ENCODE measurements at places on chromosomes 5 and 9.

DNA sequence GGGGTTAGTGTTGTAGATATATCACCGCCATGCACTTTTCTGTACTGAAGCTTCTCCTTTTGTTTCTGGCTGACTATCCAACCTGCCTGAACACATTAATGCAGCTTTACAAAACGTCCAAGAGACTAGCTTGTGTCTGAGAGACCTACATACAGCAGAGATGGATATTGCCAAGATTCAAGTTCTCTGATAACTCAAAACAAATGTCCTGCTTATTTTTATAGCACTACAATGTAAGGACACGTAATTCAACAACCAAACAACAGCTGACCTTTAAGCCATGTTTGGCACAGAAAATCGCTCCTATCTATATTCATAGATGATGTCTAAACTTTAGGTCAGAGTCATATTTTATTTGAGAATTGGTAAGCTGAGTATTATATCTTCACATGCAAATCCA, 76.2 kb upstream of the NTRK2 start:
- DNase-seq, result no peak

- DNase-seq, result no peak
Observed at GRCh38 chr9:117875886-117876285, 171.7 kb downstream of the TLR4 start.

DNA sequence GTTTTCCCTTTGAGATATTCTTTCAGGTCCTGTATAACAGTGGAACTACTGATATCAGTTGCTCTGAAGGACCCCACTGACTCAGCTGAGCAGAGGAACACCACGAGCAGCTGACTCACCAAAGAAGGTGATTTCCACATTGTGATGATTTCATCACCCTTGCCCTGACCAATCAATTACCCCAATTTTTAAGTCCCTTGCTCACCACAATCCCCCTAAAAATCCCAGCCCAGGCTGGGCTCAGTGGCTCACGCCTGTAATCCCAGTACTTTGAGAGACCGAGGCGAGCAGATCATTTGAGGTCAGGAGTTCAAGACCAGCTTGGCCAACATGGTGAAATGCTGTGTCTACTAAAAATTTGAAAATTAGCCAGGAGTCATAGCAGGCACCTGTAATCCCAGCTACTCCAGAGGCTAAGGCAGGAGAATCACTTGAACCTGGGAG, 125.3 kb upstream of the ABCA1 start:
- DNase-seq, result peak; percentile 47

GRCh38 chr5:165224366-165225045, 1719.1 kb downstream of the MAT2B start:
- DNase-seq, result no peak

DNA sequence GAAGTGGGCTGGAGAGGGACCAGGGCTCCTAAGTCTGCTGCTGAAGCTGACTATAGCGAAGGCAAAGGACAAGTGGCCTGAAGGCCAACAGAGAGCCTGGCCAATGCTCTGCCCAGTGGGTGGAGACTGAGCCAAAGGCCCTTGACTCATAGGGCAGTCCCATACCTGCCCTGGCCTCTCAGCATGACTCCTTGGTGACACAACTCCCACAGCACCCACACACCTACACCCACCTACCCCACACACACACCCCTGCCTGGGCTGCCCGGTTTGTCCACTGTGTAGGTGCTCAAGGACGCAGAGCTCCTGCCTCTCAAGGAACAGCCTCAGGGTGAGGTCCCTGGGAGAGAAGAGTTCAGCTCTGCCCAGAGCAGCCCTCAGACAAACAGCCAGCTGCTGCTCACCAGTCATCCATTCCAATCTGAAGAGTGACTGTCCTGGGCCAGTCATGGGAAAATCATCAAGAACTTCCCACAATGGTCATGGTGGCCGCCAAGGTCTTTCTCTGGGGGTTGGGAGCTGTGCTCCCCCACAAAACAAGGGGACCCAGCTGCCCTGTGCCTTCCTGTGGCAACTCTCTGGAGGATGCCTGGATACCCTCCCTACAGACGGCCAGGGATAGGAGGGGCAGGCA, 5.0 kb downstream of the TNIP1 start:
- no peak for DNase-seq

GRCh38 chr5:129691220-129691619, 56.7 kb upstream of the MINAR2 start:
- no peak for DNase-seq

- no peak for DNase-seq
Observed at GRCh38 chr5:158014372-158014771, 155.4 kb upstream of the CLINT1 start.

DNA sequence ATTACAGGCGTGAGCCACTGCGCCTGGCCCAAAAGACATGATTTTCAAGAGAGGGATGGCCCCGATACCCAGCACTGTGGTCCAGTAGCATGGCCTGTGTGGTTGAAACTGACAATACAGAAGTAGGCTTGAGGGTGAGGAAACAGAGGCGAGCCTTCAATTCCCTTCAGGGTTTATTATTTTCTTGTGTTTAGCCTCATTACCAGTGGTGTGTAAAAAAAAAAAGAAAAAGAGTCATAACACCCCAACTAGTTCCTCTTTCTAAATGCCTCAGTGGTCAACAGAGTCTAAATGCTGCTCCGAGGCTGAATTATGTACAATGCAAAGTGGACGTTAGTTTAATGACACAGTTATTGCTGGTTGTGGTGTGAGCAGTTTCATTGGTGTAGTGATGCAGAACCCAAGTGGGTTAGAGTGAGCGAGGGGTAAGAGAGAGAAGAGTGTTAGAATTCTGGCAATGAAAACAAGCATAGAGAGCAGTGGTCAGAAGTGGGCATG, 58.8 kb downstream of the SNX30 start:
- DNase-seq, result no peak

DNA sequence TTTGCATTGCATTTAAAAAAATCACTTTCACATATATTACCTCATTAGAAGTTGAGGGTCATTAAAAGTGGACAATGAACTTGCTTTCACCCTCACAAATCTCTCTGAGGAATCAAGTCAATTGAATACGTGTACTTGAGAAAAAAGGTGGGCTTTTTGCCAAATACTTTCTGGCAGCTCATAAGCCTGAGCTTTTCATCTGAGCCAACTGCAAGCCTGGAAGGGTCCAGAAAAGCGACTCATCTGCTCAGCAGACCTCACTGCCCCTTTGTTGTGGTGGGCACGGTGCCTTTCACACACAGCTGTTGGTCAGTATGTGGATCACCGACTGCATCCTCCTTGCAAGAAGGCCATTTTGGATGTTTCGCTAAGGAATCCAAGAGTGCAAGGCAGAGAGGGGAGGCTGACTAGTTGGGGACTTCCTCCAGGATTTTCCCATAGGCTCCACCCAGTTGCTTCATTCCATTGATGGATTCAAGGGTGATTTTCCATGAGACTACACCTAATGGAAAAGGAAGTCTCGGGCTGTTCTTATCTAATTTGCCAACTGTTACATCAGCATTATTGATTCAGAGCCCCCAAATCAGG, 564.7 kb downstream of the PDE4D start:
- DNase-seq, result no peak

GRCh38 chr9:110081395-110081794, 126.6 kb downstream of the C9orf152 start:
- no peak for DNase-seq

DNA sequence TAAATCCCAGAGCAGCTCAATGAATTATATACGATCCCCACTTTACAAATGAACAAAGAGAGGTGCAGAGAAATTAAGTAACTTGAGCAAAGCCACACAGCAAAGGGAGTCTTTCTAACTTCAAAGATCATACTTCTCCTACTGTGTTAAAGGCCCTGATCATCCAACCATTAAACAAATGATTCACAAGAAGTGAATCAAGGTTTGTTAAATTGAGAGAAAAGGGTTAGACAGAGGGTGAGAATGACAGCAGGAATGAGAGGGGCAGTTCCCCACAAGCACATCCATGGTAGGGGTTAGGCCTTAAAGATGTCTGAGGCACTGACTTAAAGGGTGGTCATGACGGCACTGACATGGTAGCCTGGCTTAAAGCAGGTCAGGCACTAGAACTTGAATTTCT, 10.7 kb downstream of the IDNK start:
- no peak for DNase-seq

- DNase-seq, result no peak
Observed at GRCh38 chr5:82802954-82803353, 274.2 kb downstream of the TMEM167A start.
